KBM-7 (cell line): ENCODE measurements at places on chromosomes 16 and 17.
A peak's percentile ranks its signal among the peaks of the same experiment; 100 is the strongest.

GRCh38 chr17:19992803-19993713 lies 15.4 kb upstream of the AKAP10 start:
- peak; percentile 92 for DNase-seq

- DNase-seq, result no peak
Observed at GRCh38 chr17:43928609-43929008, 13.7 kb downstream of the PPY start.

DNA sequence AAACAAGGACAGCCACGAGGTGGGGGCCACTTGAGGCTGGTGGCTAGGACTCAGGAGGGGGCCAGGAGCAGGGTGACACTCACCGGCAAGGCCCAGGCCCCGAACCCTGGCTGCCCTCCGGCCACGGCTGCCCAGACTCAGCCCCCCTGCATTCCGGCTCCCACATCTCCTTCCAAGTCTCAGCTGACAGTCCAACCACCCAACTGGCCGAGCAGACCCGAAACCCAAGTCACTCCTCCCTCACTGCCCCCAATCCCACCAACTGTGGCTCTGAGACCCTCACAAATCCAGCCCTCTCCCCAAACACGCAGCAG lies 9.4 kb downstream of the HAGH start:
- DNase-seq, result no peak

DNA sequence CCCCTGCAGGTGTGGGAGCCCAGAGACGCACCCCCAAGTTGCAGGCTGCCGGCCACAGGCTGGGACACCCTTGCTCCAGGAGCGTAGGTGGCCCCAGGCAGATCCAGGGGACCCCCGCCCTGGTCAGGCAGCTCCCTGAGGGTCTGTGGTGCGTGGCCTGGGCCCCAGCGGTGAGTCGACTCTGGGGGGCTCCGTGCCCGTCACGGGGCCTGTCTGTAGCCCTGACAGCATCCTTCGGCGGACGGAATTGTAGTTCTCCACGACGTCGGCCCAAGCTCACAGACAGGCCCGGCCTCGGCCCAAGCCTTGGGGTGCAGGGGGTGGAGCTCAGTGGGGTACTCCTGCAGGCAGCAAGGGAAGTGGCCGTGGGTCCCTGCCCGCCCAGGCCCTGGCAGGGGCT lies 82.9 kb downstream of the LMF1 start:
- no peak for DNase-seq

DNA sequence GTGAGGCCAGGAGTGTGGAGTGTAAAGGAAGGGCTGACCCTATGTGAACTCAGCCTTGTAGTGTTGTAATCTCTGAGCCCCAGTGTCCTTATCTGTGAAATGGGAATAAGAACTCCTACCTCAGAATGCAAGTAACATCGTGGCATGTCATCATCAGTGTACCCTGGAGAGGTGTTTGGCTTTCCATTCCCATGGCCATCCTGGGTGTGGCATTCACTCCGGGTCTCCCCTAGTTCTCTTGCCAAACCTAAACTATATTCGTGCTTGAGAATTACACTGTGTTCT lies 1.9 kb downstream of the NXPH3 start:
- DNase-seq, result no peak

GRCh38 chr16:74667255-74667700 lies 601 bp upstream of the RFWD3 start:
- peak; percentile 63 for DNase-seq

DNA sequence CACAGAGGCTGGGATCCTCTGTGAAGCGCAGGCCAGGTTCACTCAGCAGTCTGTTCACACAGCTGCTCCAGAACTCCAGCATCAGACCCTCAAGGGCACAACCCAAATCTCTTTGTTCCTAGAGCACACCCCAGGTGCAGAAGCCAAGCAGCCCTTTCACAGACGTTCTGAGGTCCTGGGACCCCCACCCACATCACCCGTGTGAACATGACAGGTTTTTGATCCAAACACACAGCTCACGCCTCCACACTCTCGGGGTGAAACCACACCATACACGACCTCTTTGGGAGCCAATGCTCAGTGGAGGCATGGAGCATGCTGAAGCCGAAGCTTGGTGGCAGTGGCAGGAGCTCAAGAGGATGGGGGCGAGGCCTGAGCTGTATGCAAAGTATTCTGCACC lies 97.4 kb downstream of the ZNF778 start:
- no peak for DNase-seq

DNA sequence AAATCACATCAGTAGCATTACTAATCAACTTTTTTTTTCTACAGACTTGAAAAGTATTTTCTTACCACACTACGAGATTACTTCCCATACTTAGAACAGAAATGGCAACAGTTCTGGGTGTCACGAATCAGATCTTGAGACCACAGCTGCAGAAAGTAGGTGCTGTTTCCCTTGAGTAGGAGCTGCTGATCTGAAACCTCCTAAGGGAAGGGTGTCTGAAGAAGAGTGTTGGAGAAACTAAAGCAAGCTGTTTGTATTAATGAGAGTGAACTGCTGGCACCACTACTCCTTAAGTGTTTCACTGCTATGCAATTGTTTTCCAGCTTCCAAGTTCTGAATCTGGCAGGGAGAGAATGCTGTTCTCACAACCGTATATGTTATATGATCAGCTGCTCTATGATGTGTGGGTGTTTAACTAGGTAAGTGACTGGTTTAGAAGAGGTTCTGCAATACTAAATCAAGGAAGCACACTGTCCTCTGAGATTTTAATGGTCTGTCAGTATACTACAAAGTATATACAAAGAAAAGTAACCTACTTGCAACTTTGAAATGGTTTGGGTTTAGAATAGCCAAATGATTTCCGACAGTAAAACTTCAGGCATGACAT lies 3.3 kb downstream of the ZNF652 start:
- no peak for DNase-seq

DNA sequence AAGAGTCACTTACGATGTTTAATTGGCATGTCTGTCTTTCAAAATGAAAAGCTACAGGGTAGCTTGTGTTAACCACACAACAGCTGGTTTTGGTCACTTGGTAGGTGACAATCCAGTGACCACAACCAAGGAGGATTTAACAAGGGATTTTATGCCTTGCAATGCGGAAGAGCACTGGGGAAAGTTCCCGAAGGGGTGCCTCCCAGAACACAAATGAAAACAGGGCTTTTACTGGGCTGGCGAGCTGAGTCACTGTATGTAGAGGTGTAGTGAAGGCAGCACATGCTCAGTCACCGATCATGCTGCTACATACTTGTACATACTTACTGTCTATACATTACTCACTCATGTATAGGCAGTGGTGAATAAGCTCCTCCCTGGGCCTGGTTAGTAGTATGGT lies 483.5 kb downstream of the CDH13 start:
- DNase-seq, result no peak

- peak; percentile 61 for DNase-seq
Observed at GRCh38 chr16:57802341-57803133, at the start of gene KIFC3. Gene KIFC3, minus strand, starts transcription at chr16:57802491. Its CDS starts 4,248 bp downstream, at chr16:57798243.

DNA sequence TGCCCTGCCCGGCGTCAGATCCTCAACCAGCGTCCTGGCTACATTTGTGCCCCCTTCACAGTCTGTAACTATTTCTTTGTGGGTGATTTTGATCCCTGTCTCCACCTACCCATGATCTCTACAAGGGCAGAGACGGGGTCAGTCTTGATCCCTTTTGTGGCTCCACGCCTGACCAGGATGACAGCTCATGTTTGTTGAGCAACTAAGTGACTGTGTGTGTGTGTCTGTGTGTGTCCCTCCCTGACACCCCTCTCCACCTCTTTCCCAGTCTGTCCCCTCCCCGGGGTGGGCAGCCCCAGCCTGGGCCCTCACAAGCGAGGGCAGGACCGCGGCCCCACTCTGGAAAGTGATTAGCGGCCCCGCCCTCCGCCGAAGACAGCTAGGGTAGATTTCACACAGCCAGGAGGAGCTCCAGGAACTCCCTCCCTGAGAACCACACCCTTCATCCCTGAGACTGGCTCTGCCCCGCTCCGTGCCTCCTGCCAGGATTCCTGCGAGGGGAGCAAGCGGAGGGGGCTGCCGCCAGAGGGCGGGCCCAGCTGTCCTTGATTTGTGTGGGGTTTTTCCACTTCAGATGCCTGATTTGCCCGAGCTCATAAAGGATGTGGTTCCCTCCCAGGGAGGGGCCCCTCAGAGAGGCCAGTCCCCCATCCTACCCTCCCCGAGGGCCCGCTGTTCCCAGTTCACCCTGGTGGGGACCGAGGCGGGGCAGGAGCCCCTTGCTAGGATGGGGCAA lies 5.3 kb upstream of the HS3ST6 start:
- no peak for DNase-seq

DNA sequence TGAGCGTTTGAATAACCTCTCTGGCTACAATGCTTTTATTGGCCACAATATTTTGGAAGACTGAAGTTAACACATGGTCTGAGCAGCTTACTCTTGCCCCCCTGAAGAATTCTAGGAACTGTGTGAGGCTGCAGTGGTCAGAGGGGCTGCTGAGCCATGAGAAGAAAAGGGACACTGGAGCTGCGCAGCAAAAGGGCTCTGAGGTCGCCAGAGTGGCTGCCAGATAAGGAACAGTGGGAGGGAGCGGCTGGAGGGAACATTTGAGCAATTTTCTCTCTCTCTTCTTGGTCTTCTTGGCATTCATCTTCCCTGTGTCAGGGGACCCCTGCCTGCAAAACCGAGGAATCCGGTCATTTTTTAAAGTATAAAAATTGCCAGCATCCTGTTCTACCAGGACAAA lies 66.1 kb downstream of the CPPED1 start:
- no peak for DNase-seq

DNA sequence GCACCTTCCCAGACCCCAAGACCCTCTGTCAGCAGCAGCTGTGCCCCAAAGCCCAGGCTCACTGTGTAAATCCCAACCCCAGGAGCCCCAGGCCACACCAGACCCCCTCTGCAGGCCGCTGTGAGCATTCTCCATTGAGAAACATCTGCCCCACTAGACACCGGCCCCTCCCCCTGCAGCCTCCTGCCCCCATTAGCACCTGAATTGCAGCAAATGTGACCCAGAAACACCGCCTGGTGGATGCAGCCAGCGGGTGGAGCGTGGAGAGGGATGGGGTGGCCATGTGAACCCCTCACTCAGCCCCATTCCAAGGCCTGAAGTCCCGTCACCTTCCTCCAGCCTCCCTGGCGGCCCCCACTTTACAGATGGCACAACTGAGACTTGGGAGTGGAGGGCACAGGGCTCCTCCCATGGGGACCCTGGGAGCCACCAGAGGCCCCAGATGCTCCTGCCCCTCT lies 2.2 kb downstream of the UBALD1 start:
- no peak for DNase-seq

- peak; percentile 25 for DNase-seq
Observed at GRCh38 chr17:56656701-56657327, 63.3 kb downstream of the NOG start.

GRCh38 chr17:34755371-34755770 lies 176.0 kb downstream of the TMEM132E start:
- no peak for DNase-seq

DNA sequence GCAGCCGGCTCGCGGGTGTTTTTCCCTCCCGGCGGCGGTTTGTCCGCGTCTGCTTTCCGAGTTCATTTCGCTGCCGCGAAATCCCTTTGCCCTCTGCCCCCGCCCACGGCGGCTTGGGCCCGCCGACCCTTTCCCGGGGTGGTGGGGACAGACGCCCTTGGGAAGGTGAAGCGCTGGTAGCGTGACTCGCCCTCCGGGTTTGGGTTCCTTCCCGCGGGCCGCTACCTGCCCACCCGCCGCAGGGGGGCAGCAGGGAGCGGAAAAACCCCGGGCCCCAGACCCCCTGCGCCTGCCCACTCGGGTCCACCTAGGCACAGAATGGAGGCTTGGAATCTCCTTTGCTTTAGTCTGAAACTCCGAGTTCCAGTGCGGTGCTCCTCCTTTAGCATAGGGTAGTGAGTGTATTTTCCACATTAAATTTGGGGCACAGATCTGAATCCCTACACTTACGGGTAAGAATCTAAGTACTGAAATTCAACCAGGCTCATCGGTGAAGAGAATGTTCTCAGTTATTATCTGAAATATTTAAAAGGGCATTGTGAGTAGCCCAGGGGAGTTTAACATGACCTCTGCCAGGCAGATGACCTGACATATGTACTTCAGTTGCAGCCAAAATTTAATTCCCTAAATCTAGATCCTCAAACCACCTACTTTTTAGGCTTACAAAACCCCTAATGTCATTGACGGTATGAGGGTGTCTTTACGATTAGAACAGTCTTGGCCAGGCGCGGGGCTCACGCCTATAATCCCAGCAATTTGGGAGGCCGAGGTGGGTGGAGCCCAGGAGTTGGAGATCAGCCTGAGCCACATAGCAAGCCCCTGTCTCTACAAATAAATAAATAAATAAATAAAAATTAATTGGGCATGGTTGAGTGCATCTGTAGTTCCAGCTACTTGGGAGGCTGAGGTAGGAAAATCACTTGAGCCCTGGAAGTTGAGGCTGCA lies 1.0 kb downstream of the NME2 start:
- DNase-seq, result peak; percentile 79

DNA sequence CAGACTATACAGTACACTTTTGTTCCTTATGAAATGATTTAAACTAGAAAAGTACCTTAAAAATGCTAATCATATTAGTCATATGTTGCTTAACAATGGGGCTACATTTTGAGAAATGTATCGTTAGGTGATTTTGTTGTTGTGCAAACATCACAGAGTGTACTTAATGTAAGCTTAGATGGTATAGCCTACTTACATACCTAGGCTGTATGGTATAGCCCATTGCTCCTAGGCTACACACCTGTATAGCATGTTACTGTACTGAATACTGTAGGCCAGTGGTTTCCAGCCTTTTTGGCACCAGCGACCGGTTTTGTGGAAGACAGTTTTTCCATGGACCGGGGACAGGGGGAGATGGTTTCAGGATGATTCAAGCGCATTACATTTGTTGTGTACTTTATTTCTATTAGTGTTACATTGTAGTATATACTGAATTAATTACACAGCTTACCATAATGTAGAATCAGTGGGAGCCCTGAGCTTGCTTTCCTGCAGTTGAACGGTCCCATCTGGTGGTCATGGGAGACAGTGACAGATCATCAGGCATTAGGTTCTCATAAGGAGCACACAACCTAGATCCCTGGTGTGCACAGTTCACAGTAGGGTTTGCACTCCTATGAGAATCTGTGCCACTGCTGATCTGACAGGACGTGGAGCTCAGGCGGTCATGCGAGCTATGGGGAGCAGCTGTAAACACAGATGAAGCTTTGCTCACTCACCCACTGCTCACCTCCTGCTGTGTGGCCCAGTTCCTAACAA lies 35.0 kb upstream of the MRC2 start:
- DNase-seq, result no peak

GRCh38 chr16:86519649-86520316 lies 9.5 kb downstream of the FOXF1 start:
- DNase-seq, result peak; percentile 56
